Motor neuron (in vitro differentiated cells): ENCODE measurements at places on chromosomes 4 and X.

DNA sequence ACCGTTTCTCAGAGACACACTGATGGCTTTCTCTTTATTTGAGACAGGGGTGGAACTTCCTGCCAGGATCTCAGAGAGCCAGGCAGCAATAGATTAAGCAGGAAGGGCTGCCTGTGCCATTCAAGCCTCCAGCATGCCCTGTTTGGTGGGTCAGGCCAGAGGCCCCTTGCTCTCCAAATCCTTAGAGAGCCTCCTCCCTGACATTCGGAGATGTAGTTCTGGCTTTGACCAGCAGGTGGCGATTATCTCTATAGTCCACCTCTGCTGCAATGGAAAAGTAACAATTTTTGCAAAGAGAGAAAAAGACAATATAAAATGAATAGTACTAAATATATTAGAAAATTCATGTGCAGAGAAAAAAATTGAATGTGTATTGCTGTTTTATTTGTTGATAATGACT is 93.9 kb downstream of the NXF2B start:
- no peak for ATAC-seq

- no peak for ATAC-seq
These were observed 2.6 kb downstream of the MSX1 start for GRCh38 chr4:4862071-4862551.

GRCh38 chr4:138945401-138945800 is 70.2 kb upstream of the NOCT start:
- no peak for ATAC-seq

GRCh38 chrX:136028383-136028984 is 43.2 kb downstream of the SLC9A6 start:
- ATAC-seq: peak; percentile 66

- ATAC-seq: no peak
These were observed 27.4 kb downstream of the NOCT start for GRCh38 chr4:139042981-139043460.

- no peak for ATAC-seq
These were observed 43.1 kb downstream of the ADAMTS3 start for GRCh38 chr4:72525938-72526337.

GRCh38 chr4:185479507-185479971 is 8.0 kb upstream of the CCDC110 start:
- ATAC-seq: no peak

DNA sequence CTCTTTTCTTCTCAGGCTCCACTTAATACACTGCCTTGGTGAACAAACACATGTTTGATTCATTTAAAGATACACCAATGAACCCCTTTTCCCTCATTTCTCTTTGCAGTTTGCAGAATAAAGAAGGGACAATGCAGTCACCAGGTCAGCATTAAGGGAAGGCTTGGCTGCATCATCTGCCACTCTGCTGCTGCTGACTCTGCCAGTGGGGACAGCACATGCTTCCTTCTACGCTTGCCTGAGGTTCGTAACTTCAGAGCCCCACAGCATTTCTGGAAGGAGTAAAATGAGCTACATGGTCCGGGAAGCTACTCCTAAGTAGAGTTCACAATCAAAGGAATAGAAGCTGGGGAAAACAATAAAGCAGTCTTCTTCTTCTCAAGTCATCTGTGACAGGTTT is 178.9 kb upstream of the GATB start:
- ATAC-seq: no peak

DNA sequence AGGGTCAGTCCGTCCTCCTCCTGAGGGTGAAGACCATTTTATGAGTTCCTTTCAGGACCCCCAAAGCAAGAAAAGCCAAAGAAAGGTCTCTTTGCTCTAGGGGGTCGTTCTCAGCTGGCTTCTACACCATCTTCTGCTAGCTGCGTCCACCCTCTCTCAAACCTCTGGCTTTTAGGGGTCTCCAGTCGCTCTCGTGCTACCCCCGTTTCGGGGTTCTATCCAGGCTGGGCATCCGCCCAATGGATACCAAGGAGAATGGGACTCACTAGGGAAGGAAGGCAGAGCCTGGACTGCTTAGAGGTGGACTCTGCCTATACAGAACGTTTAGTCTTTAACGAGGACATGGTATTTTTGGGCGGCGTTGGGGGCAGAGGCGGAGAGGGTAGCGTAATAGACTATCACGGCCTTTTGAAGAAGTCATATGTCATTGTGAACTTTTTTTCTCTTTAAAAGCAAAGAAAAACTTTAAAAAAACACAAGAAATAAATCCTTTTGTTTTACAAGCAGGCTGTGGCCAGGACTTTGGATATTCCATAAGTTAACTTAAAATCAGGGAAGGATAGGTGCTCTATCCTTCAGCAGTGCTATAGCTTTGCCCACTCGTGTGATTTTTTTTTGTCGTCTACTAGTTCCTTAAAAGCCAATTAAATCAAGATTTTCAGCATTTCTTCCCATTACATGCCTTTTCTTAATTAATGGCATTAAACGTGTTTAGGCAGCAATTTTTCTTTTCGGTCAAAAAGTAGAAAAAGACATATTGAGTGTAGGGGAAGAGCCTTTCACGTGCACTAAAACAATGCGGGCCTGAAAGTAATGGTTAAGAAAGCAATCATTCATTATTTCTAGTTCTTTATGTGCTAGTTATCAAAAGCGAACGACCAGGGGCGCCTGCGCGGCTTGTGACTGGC is 7.2 kb upstream of the PITX2 start:
- no peak for ATAC-seq

DNA sequence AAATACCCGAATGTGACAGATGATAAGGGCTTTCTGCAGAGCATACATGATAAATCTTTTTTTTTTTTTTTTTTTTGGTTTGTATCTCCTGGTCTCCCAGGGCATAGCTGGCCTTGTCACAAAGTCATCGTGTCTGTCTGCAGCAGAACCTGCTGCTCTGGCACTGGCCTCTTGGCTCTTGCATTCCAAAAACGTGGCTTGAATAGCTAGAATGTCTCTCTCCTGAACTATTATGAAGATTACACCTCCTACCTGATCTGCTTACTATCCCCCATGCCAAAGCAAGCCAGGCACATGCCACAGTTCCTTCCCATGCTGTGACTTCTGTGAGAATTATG is 50.4 kb upstream of the SCRG1 start:
- no peak for ATAC-seq

GRCh38 chr4:101527188-101527587 is 179.9 kb upstream of the PPP3CA start:
- no peak for ATAC-seq

- ATAC-seq: no peak
These were observed 177.8 kb upstream of the GK2 start for GRCh38 chr4:79585834-79586233.

DNA sequence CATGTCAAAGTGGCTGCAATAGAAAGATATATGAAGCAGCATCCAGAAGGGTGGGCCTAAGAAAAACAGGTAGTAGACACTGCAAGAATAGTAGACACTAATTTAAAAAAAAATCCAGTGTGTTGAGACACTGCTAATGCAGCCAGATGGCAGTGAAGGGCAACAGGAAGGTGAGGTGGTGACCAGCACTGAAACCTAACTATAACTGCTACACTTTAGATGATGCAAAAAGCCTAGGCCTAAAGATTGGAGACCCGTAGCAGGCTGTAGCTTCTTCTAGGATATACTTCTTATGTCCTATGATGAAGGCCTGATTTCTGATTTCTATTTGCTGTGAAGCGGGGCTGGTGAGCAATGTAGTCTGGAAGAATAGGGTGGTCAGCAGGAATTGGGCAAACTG is 38.7 kb upstream of the SH3KBP1 start:
- ATAC-seq: no peak

GRCh38 chr4:175443547-175443946 is 368.5 kb downstream of the GPM6A start:
- ATAC-seq: no peak

GRCh38 chrX:13180807-13181206 is 136.4 kb upstream of the FAM9C start:
- ATAC-seq: no peak

DNA sequence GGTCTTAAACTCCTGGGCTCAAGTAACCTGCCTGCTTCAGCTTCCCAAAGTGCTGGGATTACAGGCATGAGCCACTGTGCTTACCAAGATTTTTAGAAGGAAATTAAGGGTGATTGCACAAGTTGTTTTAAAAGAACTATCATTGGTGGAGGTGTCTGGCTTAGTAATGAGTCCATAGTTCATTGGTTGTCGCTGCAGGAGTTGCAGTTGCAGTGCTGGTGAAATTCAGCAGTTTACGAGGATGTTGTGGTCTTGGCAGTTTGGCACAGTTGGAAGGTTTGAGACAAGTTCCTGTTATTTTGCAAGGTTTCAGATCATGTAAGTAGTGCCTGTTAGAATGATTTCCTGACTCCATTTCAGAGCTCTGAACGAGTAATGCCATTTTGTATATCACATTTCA is 48.1 kb downstream of the RAB40AL start:
- no peak for ATAC-seq

GRCh38 chrX:129574214-129574613 is 34.2 kb downstream of the OCRL start:
- no peak for ATAC-seq

DNA sequence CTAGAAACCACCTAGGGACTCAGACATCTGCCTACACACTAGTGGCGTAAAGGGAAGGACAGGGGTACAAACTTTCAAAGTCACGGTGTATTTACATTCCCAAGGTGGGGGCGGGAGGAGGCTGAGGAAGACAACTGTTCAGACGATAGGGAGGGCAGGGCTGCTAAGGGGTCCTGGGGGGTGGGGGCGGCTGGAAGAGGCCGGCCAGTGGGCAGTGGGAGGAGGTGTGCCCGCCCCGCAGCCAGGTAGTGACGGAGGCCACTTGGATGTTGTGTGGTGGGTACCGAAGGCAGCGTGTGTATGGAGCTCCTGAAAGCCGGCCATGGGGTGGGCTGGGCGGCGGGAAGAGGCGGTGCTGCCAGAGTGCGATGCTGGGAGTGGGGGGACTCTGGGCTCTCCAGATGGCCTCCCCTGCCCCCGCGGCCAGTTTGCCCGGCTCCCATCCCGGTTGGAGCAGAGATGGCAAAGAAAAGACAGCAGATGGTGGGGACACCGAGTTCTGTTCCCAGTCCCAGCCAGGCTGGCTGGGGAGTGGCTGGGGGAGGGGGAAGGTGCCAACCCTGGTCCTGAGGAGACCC is 24.2 kb downstream of the L1CAM start:
- ATAC-seq: no peak

DNA sequence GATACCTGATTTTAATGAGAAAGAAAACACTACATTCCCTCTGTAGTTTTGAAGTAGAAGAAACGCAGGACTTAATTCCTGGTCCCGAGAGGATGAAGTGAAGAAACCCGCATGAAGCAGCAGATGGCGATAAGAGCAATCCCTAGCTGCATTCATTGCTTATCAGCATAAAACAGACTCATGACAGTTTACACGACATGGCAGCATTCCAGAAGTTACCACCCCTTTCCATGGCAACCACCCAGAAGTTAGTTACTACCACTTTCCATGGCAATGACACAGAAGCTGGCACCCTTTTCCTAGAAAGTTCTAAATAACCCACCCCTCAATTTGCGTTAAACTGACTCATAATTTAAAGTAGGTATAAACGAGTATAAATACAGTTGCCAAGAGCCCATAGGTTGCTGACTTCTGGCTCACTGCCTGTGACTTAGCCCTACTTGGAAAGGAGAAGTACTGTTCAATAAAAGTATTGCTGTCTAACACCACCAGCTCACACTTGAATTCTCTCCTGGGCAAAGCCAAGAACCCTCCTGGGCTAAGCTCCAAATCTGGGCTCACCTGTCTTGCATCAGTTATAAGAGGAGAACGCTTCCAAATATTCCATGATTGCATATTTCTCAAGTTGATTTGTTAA is 5.5 kb upstream of the XAGE2 start:
- ATAC-seq: peak; percentile 30

DNA sequence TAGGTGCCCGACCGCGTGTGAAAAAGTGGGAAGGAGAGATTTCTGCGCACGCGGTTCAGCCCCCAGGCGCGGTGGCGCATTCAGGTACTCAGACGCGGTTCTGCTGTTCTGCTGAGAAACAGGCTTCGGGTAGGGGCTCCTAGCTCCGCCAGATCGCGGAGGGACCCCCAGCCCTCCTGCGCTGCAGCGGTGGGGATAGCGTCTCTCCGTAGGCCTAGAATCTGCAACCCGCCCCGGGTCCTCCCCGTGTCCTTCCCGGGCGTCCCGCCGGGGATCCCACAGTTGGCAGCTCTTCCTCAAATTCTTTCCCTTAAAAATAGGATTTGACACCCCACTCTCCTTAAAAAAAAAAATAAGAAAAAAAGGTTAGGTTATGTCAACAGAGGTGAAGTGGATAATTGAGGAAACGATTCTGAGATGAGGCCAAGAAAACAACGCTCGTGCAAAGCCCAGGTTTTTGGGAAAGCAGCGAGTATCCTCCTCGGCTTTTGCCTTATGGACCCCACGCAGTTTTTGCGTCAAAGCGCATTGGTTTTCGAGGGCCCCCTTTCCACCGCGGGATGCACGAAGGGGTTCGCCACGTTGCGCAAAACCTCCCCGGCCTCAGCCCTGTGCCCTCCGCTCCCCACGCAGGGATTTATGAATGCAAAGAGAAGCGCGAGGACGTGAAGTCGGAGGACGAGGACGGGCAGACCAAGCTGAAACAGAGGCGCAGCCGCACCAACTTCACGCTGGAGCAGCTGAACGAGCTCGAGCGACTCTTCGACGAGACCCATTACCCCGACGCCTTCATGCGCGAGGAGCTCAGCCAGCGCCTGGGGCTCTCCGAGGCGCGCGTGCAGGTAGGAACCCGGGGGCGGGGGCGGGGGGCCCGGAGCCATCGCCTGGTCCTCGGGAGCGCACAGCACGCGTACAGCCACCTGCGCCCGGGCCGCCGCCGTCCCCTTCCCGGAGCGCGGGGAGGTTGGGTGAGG is 3.7 kb downstream of the SHOX start:
- no peak for ATAC-seq

DNA sequence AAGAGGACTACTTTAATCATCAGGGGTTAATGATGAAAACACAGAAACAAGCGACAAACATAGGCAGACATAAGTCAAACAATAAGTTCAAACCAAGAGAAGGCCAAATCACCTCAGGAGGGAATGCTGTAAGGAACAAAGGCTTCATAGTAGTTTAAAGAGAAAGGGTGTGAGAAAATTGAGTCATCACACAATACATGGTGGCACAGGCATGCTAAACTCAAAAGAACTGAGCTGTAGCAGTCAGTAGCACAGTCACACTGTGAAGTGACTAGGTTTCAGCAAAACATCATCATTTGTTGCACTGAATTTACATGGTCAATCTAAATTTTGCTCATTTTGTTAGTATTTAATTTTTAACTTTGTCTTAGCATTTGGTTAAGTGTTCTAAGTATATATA is 24.2 kb downstream of the SMC1A start:
- ATAC-seq: no peak

DNA sequence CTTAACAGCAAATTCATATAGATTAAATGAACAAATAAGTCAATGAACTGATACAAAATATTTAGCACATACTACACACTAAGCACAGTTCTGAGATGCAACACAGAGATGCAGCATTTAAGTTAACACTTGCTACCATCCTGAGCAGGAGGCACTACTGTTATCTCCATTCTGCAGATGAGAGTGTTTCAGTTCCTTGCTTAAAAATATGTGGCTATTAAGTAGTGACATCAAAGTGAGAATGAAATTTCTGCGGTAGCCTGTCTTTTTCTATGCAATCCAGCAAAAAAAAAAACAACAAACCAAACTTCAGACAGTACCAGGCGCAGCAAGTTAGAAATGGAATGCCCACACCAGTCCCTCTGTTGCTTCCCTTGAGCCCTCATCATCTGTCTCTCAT is 90.8 kb downstream of the SHISA3 start:
- no peak for ATAC-seq

- ATAC-seq: no peak
These were observed 163.9 kb upstream of the KIT start for GRCh38 chr4:54493862-54494261.

GRCh38 chr4:62912531-62912930 is 1496.7 kb downstream of the TECRL start:
- ATAC-seq: no peak
